ENCODE measurements at places on chromosomes 12 and 14.

- DNase-seq: no peak
Observed at GRCh38 chr14:105879867-105880561, 353.6 kb downstream of the TMEM121 start.

- DNase-seq: no peak
Observed at GRCh38 chr12:42468341-42468821, 121.2 kb downstream of the PRICKLE1 start.

DNA sequence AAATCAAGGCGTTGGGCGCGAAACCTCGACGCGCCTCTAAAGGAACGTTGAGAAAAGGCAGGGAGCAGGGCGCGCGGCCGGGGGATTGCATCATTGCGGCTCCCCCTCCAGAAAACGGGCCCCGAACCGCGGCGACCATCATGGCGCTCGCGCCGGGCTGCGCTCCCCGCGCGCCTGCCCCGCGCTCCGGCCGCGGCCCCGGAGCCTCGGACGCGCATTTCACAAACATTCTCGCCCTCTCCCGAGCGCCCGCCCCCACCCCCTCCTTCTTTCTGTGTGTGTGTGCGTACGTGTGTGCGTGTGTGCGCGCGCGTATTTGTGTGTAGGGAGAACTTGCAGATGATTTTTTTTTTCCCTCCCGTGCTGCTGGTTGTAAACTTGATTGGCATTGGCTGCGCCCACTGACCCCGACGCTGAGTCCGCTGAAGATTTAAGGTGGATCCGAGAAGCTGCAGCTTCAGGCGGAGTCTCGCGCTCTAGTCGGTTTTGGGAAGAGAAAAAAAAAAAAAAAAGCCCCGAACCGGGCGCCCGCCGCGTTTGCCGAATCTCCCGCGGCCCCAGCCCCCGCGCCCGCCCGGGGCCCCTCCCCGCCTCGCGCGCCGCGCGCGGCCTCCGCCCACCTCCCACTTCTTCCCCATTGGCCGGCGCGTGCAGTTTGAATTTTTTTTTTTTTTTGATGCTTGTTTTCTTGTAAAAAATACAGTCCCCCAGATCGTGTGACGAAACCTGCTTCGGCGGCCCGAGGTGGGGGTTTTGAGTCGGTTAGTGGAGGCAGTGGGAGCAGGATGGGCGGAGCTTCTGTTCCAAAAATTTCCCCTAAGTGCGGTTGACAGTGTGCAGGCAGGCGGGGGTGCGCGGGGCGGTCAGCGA lies 8.2 kb downstream of the CDKN1B start:
- DNase-seq: peak; percentile 99

GRCh38 chr14:82805892-82806825 lies 1272.5 kb upstream of the SEL1L start:
- DNase-seq: no peak

GRCh38 chr12:111337371-111337770 lies 31.5 kb downstream of the PHETA1 start:
- no peak for DNase-seq

DNA sequence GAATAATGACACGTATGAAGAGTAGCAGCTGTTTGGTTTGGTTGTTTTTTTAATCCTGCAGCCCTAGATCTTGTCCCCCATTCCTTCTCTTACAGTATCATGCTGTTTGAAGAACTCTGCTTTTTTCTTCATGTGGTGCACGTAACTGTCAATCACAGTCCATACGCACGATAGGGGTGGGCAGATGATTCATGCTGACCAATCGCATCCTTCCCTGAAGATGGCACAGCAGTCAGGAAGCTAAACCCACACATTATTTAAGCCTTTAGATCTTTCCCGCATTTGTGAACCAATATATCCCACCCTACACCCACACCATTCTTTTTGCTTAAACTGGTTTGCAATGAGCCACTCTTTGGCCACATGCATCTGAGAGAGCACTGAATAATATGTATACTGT lies 158.9 kb upstream of the PLEKHA5 start:
- DNase-seq: peak; percentile 54

DNA sequence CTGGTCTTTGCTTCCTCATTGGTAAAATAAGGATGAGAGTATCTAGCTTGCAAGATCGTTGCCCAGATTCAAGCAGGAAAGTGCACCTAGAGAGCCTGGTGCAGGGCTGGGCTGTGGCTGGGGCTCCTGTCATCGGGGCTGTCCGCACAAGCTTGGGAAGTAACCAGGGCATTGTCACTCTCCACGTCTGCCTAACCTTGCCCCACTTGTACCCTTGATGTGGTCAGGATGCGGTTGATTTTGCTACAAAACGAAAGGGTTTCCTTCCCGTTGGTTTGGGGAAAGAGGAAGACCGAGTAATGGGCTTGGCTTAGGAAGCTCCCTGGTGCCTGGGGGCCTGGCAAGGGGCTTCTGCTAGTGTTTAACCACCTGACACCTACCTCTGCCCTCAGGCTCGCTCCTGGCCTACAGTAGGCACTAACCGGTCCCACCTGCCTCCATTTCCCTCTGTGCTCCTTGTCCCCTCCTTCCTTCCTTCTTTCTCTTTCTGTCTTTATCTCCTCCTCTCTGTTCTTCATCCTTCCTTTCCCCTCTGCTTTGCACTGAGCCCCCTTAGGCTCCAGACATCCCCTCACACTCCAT lies 21.8 kb downstream of the MVK start:
- no peak for DNase-seq

DNA sequence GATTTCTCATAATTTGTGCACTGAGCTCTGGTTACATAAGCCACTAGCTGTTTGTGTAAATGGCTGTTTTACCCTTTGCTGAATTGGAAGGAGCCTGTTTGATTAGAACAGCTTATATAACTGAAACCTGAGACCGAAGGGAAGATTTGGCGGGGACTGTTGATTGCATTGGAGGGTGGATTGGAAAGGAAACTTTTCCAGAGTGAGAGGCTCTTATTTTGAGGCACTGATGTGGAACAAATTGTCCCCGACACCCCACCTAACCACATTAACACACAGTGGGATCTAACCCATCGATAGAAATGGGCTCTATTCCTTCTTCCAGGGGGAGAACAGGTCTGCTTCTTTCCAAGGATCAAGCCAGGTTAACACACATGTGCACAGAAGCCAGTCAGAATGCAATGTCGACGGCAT lies 51.7 kb downstream of the TMEM30B start:
- no peak for DNase-seq

GRCh38 chr12:108531929-108532848 lies 17.1 kb downstream of the FICD start:
- no peak for DNase-seq

GRCh38 chr14:59870277-59871165 lies at the start of gene RTN1:
RTN1 (minus strand) TSS chr14:59870776; CDS start chr14:59870630, 146 bp downstream.
- DNase-seq: peak; percentile 28

- no peak for DNase-seq
Observed at GRCh38 chr12:7605900-7606465, 59.7 kb downstream of the APOBEC1 start.

DNA sequence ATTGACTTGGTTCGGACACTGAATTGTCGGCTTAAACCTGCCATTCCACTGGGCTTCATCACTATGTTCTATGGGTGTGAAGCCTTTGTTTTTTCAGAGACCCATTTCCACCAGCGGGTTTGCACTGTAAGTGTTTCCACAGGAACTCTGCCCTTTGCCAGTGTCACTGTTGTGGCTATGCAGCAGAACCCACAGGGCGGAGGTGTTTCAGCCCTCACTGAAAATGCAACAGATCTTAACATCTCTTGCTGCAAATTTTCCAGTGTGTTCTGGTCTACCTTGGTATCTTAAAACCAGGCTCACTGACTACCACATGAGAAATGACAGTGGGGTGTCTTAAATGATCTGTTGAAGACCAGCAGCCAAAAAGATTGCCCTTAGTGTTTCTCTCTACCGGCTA lies 21.1 kb downstream of the PRKCH start:
- DNase-seq: no peak

Measured in fibroblast of mammary gland (primary cell).